ENCODE measurements at places on chromosomes 4 and X.

- no peak for DNase-seq
Observed at GRCh38 chrX:3371163-3371562, 24.7 kb upstream of the MXRA5 start.

DNA sequence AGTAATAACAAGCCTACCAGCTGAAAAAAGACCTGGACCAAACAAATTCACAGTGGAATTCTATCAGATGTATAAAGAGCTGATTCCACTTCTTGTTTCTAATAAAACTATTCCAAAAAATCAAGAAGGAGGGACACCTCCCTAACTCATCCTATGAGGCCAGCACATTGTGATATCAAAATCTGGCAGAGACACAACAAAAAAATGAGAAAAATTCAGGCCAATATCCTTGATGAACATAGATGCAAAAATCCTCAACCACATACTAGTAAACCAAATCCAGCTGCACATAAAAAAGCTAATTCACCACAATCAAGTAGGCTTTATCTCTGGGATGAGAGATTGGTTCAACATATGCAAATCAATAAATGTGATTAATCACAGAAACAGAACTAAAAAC, 147.9 kb upstream of the NEIL3 start:
- no peak for DNase-seq

- no peak for DNase-seq
Observed at GRCh38 chr4:13548059-13548983, 4.0 kb upstream of the NKX3-2 start.

GRCh38 chr4:67635331-67635730, 65.6 kb downstream of the UBA6 start:
- no peak for DNase-seq

GRCh38 chrX:63686878-63687714, 97.9 kb downstream of the ARHGEF9 start:
- DNase-seq, result no peak

GRCh38 chr4:1419708-1420107, 13.5 kb upstream of the NKX1-1 start:
- DNase-seq, result no peak

GRCh38 chr4:70746179-70746839, 24.5 kb downstream of the RUFY3 start:
- no peak for DNase-seq

GRCh38 chrX:85543866-85544265, 164.4 kb upstream of the POF1B start:
- DNase-seq, result no peak

DNA sequence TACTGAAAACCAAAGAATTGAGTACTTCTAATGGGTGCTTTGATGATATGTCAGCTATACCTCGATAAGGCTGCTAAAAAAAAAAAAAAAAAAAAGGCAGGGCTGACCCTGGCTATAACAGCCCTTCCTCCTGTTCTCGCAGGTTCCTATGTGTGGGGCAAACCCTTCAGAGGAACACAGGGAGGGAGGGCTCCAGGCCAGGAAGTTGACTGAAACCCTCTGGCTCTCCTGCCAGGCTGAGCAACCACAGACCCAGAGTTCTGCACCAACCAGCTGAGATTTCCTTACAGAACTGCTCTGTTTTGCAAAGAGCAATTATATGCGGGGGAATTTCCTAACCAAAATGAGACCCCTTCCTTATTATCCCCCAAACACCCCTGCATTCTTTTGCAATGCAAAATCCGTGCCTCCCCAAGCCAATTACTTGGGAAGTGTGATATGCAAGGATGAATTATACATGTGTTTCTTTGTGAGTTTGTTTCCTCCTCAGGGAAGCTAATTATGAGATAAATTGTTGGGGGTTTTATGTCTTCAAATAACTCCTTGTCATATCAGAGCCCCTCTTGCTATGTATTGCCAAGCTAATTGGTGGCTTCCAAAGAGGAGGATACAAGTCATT, 45.6 kb downstream of the PDHA1 start:
- DNase-seq, result no peak

- DNase-seq, result no peak
Observed at GRCh38 chr4:188903986-188904385, 764.7 kb downstream of the TRIML1 start.

DNA sequence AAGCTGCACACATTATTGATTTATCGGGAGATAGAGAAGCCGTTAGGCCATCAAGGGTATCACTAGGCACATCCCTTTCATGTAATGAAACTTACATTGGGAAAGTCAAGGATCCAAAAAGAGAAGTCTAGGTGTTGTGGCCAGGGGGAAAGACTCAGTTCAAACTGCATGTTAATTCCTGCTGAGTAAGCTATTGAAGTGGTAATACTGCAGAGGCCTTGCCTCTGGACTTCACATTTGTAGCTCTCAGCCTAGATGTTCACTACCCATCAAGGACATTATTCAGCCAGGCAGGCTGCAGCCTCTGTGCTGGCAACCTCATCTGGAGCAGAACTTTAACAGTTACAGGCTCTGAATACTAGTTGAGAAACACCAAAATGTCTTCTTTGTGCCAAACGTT, 2094.5 kb upstream of the AGA start:
- no peak for DNase-seq

GRCh38 chrX:31024866-31025265, 47.0 kb downstream of the FTHL17 start:
- no peak for DNase-seq

DNA sequence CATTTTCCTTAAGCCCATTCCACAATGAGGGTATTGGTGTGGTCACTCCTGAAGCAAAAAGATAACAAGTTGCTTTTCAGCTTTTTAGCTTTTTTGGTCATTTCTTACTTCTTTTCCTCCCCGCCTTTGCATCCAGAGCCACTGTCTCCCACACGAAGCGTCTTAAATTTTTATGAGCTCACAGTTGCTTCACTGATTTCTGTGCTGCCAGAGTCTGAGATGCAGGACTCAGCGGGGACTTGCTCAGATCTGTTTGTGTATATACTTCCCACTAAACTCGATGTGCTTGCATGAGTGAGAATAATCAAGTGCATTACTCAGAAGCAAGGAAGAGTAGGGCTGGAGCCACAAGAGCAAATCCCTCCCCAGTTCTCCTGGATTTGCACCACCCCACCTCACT, 80.2 kb upstream of the FHL1 start:
- no peak for DNase-seq

- DNase-seq, result no peak
Observed at GRCh38 chr4:45094684-45095083, 368.3 kb upstream of the GNPDA2 start.

GRCh38 chr4:84681486-84682274, 98.8 kb downstream of the CDS1 start:
- DNase-seq, result no peak

- no peak for DNase-seq
Observed at GRCh38 chr4:31156221-31156620, 436.1 kb downstream of the PCDH7 start.

DNA sequence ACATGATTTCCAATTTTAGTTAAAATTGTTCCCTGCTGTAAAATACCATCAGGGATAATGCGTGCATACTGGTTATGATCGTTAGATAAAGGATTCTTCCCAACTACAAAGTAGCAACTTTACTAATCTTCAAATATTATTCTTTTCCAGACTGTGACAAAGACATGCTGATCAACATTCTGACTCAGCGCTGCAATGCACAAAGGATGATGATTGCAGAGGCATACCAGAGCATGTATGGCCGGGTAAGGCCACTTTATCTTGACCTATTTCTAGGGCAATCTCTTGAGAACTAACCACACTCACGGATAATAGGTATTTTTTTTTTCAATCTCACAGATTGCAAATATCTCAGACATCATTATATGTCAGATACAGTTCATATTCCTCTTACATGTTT, 47.0 kb downstream of the ANXA10 start:
- DNase-seq, result no peak

GRCh38 chrX:44435047-44435446, 91.6 kb upstream of the EFHC2 start:
- no peak for DNase-seq

- DNase-seq, result no peak
Observed at GRCh38 chr4:107870916-107871786, 46.4 kb downstream of the SGMS2 start.

GRCh38 chr4:77959566-77960338, 97.1 kb downstream of the MRPL1 start:
- peak; percentile 21 for DNase-seq

- DNase-seq, result no peak
Observed at GRCh38 chr4:169400832-169401231, 130.1 kb upstream of the SH3RF1 start.

- no peak for DNase-seq
Observed at GRCh38 chr4:81743731-81744435, 272.2 kb upstream of the RASGEF1B start.

- DNase-seq, result no peak
Observed at GRCh38 chr4:73417973-73418372, 13.9 kb downstream of the ALB start.

- DNase-seq, result no peak
Observed at GRCh38 chr4:40475609-40476008, 140.5 kb downstream of the CHRNA9 start.

GRCh38 chr4:76637712-76638361, 202.8 kb downstream of the SHROOM3 start:
- no peak for DNase-seq

GRCh38 chr4:15327311-15328298, 100.2 kb upstream of the C1QTNF7 start:
- no peak for DNase-seq

DNA sequence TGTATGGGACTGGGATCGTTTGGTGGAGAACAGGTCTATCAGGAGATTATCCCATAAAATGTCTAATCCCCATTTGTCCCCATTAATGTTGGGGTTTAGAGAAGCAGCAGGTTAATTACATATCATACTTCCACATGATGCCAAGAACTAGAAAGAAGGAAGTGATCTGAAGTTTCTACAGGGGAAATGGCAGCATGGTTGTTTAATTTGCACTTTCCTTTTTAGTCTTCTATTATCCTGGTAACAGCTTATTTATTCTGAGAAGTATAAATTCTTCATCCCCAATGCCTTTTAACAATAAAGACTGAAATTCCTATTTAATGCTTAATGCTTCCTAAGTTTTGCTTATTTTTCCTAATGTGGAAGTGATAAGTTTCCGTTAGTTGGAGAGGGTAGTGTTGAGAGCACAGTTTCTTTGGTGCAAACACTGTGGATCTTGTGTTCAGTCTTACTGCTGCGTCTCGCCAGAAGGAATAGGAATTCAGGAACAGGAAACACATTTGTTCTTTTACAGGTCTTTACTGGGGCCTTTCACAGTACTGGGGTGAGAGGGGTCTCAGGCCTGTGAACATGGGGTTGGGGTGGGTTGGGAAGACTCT, 59.5 kb upstream of the TADA2B start:
- DNase-seq, result no peak

DNA sequence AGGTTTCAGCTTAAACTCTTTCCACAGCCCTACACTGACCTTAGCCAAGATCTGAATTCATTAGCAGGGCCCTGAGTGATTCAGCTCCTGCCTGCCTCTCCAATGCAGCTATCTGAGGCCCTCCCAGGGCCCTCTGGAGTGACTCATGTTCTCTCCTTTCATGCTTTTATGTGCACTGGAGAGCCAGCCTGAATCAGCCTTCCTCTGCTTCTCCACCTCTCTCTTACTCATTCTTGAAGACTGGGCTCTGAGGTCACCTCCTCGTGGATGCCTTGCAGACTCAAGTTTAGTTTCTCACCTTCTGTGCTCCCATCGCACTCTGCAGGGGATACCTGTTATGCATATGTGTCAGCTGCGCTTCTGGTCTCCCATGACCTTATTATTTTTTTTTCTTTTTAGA, 3.1 kb upstream of the OCIAD2 start:
- DNase-seq, result no peak

- DNase-seq, result no peak
Observed at GRCh38 chr4:185540487-185541120, 5.3 kb upstream of the PDLIM3 start.

DNA sequence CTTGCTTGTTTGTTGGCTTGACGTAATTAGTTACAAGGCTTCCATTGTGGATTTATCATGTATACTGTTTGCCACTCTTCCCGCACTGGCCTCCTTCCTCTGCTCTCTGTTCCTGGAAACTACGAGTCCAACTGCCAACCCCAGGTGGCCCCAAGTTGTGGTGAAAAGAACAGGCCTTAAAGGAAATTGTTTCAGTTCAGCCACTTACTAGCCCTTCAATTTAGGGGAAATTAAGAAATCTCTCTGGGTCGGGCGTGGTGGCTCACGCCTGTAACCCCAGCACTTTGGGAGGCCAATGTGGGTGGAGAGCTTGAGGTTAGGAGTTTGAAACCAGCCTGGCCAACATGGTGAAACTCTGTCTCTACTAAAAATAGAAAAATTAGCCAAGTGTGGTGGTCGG, 28.0 kb downstream of the RBM47 start:
- no peak for DNase-seq

DNA sequence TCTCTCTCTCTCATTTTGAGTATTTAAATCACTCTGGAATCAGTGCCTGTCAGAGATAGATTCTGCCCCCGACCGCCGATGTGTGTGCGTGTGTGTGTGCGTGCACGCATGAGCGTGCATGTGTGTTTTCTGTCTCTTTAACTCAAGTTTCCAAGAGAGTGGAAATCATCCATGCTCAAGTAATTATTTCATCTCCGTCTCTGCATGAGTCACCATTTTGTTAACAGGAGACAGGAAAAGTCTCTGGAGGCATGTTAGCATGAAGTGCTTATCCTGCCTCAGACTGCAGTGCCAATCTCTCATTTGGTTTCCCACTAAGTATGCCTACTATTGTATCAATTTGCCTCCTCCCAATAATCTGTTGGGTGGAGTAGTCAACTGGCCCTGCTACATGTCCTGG, 182.9 kb upstream of the NHS start:
- no peak for DNase-seq
